ENCODE measurements at places on chromosomes 12 and 14.

GRCh38 chr12:99479149-99479548 lies 168.4 kb upstream of the GARIN6 start:
- DNase-seq = no peak

- no peak for DNase-seq
Observed at GRCh38 chr14:102471921-102472790, 37.4 kb downstream of the ANKRD9 start.

DNA sequence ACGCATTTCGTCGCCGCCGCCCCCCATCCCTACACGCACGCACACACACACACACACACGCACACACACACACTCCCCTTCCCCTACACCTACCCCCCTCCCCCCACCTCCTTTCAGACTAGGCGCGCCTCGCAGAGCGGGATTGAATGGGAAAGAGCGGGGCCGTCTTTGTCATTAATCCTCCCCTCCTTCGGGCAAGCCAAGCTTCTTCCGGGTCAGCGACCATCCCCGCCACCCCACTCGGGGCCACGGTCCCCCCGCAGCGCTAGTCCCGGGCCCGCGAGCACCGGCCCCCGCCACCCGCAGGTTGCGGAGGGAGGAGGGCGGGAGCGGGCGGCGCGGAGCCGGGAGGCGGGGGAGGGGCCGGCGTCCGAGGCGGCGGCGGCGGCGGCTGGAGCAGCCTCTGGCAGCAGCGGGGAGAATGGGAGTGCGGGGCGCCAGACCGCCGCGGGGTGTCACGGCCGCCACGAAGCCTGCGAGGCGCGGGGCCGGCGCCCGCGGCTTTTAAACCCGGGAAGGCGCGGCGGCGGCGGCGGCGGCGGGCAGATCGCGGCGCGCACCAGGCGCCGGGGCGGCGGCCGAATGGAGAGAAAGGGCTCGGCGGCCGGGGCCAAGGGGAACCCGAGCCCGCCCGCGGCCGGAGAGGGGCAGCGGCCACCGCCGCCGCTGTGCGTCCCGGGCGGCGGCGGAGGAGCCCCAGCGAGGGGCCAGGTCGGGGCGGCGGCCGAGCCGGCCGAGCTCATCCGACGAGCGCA lies at the start of gene TTC9:
TTC9 (plus strand) TSS at position 369 of the 755 bp plus-strand sequence; CDS start at position 583, 214 bp downstream.
- no peak for DNase-seq

- DNase-seq = no peak
Observed at GRCh38 chr14:98167705-98168104, 1104.3 kb downstream of the BCL11B start.

DNA sequence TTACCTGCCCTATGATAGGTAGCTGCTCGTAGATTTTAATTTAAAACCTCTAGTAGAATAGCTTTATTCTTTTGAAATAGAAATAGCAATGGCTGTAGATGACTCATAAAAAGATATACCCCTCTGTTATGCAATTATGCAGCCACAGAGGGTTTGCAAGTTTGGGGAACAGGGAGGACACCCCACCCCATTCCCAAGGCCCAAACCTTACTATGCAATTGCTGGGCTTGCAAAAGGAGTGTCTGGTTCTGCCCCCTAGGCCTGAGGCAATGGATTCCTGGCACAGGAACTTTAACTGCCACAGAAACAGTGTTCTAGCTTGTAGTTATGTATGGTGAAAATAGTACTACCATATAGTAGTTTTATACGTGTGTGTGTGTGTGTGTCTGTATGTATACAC lies 403.3 kb downstream of the ADAMTS20 start:
- DNase-seq = no peak

- no peak for DNase-seq
Observed at GRCh38 chr14:39351708-39352107, 80.5 kb downstream of the FBXO33 start.

DNA sequence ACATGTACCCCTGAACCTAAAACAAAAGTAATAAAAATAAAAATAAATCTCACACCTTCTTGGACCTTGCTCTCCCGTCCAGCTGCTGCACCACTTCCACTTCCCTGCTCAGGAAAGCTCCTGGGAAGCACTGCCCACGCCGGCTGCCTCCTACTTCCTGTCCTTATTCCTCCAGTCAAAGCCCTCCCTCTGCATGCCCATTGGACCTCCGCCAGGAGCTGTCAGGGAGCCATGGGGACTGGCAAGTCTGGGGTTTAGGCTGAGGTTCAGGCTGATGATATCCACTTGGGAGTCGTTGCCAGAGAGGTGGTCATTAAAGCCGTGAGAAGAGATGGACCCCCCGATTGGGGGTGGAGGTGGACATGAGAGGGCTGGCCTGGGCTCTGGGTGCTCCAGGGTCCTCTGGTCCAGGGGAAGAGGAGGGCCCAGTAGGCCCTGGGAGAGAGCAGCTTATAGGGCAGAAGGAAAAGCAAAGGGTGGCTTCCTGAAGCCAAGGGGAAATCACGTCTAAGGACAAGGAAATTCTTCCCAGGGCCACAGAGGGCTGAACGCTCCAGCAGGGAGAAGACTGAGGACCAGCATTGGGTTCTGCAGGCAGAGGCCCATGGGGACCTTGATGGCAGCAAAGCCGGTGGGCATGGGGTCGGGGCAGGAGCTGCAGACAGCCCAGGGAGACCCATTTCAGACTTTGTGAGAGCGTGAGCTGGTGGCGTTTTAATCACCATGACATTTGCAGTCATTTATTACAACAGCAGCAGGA lies 78.7 kb downstream of the FZD10 start:
- no peak for DNase-seq

- DNase-seq = no peak
Observed at GRCh38 chr12:18753481-18754123, 15.7 kb downstream of the CAPZA3 start.

- DNase-seq = no peak
Observed at GRCh38 chr12:105355752-105356151, 25.3 kb downstream of the C12orf75 start.

DNA sequence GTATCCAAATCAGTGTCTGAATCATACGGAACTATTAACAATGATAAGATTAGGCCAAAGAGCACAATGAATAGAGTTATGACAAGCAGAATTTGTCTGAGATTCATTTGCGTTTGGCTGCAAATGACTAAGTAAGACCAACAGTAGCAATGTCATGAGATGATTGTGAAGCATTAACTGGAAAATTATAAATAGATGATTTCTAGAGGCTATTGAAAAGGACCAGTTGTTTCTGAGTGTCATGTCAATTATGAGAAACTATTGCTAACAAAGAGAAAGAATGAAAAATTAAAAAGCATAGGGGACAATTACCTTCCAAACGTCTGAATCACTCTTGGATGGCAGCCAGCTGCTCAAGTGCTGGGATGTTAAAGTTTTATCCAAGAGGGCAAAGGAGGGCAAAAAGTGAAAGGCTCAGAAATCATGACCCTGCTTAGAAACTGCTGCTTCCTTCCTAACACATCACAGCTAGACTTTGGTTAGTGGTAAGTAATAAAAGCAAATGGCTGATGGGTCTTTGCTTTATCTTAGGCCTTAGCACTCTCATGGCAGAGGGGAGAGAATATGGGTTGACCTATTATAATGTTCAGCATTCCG lies 89.0 kb downstream of the AKAP6 start:
- DNase-seq = no peak

DNA sequence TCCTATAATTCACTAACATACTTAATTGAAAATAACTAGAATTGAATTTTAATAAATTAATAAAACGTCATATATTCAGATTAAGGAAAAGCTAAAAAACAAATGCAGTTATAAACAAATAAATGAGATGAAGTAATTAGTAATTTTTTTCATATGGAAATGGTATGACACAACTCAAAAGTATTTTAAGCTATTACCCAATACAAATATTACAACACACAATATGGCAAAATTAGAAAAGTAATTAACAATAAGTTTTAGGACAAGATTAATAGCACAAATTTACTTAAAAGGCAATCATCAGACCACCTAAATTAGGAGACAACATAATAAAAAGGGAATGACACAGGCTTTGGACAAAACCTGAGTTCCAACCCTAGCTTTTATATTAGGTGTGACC lies 81.7 kb downstream of the EEA1 start:
- no peak for DNase-seq

DNA sequence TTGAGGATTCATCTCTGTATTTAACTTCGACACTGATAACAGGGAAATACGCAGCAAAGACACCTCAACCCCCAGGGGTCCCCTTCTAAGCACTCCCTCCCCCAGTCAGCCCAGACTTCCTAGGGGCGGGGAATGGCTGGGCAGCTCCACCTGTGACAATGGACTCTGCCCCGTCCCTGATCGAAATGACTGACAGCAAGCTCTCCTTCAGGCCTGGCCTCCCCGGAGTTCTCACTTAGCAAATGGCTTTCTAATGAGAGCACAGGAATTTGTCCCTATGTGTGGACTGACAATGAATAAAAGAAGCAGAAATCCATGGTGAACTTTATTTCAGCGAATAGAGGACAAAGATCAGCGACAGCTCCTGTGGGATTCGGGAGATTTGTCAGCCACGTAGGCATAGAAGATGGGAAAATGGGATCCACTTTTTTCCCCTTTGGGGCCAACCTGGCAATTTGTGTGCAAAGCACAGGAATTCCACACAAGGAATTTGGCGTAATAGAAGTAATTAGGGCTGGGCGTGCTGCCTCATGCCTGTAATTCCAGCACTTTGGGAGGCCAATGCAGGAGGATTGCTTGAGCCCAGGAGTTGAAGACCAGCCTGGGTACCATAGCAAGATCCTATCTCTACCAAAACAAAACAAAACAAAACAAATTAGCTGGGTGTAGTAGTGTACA lies 63.8 kb downstream of the TNFAIP2 start:
- DNase-seq = no peak

DNA sequence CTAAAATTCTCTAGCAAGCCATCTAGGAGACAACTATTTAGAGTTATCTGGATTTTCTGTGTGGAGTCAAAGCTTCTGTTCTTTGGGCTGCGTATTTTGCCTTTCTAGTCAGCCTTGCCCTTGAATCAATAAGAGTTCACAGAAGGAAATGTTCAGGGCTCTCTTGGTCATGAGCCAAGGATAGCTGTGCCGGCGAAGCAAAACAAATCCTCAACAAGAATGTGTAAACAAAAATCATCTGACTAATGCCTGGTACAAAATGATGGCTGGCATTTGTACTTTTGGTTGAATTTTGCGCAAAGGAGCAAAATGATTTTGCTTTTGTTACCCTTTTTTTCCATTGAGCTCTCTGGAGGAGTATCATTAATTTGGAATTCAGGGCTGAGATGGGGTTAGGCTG lies 171.1 kb downstream of the DACT1 start:
- no peak for DNase-seq

GRCh38 chr14:102863381-102863780 lies 59.1 kb upstream of the AMN start:
- no peak for DNase-seq
